ENCODE measurements at places on chromosomes 5 and 9.

DNA sequence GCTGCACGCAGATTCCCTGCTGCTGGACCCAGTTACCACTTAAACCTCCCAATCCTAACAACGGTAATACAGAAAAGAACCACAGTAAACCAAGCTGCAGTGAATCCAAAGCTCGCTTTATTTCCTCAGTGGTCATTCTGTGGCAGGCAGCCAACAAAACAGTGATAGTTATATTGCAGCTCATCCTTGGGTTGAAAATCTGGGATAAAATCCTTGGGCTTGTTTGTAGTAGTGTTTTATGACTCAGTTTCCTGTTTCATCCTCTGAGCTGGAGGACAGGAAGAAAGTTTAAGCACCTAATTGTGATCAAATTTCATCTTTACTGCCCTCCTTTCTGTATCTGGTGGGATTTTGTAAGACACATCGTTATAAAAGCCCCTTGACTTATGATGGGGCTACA lies 31.4 kb downstream of the HMGCR start:
- no peak for DNase-seq

GRCh38 chr9:8096091-8096490 lies 296.5 kb upstream of the DMAC1 start:
- no peak for DNase-seq

- no peak for DNase-seq
Measured at GRCh38 chr5:54663866-54664265, 146.3 kb downstream of the SNX18 start.

DNA sequence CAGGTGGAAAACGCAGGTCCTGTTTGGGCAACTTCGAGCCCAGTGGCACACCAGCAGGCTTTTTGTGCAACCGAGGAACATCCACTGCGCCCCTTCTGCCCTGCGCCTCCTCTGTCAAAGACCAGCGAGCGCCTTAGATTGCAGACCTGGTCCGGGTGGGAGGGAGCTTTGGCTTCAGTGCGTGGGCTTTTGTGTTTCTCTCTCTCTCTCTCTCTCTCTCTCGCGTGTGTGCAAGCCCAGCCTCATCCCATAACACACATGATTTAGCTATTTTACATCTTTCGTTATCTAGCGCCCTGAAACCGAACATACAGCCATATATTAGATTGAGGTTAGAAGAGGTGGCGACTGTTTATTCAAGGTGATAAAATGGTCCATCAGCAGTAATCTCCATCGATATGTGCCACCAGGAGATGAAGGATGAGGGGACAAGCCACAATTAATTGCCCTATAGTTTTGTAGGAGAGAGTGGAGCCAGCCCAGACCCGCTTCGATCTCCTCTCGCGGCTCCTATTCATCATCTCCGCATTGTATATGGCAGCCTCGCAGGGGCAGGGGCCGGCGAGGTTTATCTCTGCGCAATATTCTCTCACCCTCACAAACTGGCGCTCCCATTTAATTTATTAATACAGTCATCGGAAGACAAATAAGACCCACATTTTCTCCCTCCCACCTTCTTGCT lies 5.3 kb downstream of the PRDM6 start:
- no peak for DNase-seq

GRCh38 chr5:12870872-12871539 lies 966.8 kb upstream of the CTNND2 start:
- no peak for DNase-seq
